ENCODE measurements at places on chromosomes 7 and 10. TPM values are rescaled to one million over a fixed set of nuclear protein-coding genes. Genes with fewer than 3 reads are reported as not detected.

DNA sequence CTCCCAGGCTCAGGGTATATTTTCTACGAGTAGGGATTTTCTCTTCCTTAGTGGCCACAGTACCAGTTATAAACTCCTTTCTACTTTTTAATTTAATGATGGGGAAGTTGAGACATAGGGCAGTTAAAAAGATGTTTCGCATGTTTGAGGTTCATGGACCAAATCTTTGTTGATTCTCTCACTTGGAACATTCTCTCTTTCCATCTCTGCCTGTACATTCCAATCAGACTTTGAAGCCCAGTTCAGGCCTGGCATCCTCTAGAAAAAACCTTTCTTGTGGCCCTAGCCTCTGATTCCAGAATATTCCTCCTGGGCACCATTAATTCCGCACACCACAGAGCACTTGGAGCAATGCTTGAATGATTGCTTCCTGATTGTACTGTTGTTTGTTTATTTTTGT lies 18.5 kb downstream of the SLC13A4 start:
- DNase-seq: no peak

DNA sequence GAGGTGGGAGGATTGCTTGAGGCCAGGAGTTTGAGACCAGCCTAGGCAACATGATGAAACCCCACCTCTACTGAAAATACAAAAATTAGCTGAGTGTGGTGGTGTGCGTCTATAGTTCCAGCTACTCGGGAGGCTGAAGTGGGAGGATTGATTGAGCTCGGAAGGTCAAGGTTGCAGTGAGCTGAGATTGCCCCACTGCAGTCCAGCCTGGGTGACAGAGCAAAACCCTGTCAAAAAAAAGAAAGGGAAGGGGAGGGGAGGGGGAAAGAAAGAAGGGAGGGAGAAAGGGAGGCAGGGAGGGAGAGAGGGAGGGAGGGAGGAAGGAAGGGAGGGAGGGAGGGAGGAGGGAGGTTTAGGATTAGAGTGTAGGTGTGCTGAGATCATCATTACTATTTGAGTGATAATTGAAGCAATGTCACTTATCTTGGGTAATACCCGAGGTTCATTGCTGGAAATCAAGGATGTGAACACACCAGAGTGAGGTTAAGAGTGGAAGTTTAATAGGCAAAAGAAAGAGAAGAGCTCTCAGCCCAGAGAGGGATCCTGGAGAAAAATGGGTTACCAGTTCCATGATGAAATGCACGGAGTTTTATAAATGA lies 27.6 kb downstream of the VCL start:
- no peak for DNase-seq

DNA sequence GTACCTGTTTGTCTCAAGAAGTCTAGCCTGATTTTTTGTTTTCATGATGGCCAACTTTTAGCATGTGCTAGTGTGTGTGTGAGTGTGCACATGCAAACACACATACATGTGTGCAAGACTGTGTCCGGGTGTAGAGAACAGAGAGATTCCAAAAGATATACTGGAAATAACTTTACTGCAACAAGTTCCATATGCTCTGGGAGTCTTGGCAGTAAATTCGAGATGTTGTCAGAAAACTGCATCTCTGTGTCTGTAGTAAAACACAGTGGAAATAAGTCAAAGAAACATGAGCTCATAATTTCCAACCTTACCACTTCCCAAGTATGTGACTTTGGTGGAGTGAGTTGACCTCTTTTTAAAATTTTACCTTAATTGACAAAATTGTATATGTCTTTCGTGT lies 950.8 kb upstream of the C7orf33 start:
- no peak for DNase-seq

PTN gene
- 17.2 TPM for polyA plus RNA-seq

DNA sequence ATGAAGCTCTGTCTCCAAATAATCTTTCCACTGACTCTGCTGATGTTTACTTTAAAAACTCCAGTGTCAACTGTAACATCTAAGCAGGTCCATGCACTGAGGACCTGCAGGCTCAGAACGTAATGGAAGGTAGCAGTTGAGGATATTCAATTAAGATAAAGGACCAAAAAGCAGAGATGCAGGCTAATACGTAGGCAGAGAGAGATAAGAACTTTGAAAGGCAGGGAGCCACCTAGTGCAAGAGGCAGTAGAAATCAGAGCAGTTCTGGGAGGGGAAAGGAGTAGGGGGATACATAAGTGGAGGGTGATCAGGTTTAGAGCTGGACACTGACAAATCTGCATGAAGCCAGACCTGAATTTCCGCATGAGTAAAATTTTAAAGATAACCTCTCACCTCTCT lies 114.5 kb upstream of the POM121L12 start:
- DNase-seq: no peak

DNA sequence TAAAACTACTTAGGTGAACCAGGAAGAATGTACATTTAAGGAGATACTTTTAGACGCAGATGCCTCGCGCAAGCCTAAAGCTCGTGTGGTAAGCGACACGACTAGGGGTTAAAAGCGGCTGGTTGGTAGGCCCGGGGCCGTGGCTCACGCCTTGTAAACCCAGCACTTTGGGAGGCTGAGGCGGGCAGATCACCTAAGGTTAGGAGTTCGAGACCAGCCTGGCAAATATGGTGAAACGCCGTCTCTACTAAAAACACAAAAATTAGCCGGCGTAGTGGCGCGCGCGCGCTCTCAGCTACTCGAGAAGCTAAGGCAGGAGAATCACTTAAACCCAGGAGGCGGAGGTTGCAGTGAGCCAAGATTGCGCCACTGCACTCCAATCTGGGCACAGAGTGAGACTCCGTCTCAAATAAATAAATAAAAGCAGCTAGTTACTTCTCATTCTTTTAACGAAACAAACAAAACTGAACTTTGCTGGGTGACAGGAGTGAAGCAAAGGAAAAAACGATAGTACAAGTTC lies 879 bp downstream of the NUDT5 start:
- peak; percentile 21 for DNase-seq

ASB4 gene
- polyA plus RNA-seq: 0.09 TPM

TSPAN13 gene
- 10.2 TPM for polyA plus RNA-seq

- no peak for DNase-seq
Measured at GRCh38 chr7:111026343-111026742, 64.6 kb upstream of the LRRN3 start.

GRCh38 chr10:64086083-64086767 lies 565.0 kb downstream of the REEP3 start:
- DNase-seq: no peak

- no peak for DNase-seq
Measured at GRCh38 chr7:116212869-116213268, 2.5 kb downstream of the TES start.

- no peak for DNase-seq
Measured at GRCh38 chr10:48555310-48556042, 49.4 kb downstream of the ARHGAP22 start.

DNA sequence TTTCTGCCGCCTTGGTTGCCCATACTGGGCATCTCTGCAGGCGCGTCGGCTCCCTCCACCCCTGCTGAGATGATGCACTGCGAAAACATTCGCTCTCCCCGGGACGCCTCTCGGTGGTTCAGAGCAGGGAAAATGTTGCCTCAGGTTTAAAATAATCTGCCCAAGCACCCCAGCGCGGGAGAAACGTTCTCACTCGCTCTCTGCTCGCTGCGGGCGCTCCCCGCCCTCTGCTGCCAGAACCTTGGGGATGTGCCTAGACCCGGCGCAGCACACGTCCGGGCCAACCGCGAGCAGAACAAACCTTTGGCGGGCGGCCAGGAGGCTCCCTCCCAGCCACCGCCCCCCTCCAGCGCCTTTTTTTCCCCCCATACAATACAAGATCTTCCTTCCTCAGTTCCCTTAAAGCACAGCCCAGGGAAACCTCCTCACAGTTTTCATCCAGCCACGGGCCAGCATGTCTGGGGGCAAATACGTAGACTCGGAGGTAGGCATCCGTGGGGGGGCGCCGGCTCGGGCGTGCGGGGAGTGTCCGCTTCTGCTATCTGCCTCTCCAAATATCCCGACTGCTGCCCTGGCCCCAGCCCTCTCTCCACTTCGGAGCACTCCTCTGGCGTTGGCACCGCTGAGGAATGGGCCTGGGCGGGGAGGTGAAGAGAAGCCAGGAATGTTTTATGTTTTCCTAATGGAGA lies at the start of gene CAV1:
TSS of gene CAV1 (plus strand) at position 428 of the 689 bp plus-strand sequence. CDS start at position 455, 27 bp downstream.
- DNase-seq: peak; percentile 41

NANOS1 gene
- polyA plus RNA-seq: 4.5 TPM

DNA sequence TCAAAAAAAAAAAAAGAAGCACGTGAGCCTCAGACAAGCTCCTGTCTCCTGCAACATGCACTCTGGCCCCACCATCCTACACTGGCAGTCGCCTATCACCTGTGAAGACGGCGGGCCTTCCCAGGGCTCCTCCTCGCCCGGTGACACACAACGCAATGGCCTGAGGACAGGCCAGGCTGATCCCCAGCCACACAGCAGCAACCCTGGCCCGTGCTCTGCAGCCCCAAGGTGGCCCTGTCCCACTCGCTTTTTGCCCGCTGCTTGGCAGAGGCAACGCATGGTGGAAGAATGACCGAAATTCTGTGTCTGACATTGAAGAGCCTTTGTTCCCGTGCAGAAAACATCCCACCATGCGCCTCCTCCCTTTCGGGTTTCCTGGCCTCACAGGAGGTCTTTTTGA lies 8.1 kb downstream of the RADIL start:
- no peak for DNase-seq

ODAD2 gene
- polyA plus RNA-seq: 0.28 TPM

SEMA3C gene
- 3.9 TPM for polyA plus RNA-seq

GRCh38 chr10:110330675-110331074 lies 26.0 kb upstream of the SMNDC1 start:
- DNase-seq: no peak

DNA sequence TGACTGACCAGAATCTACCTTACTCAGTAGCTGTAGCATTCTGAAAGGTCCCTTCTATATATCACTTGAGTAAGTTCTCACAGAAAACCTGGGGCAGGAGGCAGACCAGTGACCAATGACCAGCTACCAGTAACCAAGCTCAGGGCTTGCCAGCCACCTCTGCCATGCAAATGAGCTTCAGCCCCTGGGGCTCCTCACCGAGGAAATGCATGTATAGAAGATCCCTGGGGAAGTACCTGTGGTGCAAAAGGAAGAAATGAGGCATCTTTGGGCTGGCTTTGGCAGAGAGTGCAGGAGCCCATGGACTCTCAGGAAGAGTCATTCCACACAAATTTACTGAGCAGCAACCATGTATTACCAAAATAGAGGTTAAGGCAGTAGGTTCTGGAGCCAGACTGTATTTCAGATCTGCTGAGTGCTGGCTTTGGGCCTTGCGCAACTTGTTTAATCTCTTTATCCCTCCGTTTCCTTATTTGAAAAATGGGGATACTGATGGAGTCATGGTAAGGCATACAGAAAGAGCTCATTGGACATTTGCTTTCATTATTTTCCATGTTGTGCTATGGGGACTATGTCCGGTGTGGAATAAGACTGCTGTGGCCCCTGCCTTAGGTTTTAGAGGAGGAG lies 41.1 kb upstream of the FAM204A start:
- DNase-seq: no peak

GRCh38 chr7:92010215-92010614 lies 69.6 kb downstream of the AKAP9 start:
- no peak for DNase-seq

PPP1R9A gene
- polyA plus RNA-seq: 2.6 TPM

DNA sequence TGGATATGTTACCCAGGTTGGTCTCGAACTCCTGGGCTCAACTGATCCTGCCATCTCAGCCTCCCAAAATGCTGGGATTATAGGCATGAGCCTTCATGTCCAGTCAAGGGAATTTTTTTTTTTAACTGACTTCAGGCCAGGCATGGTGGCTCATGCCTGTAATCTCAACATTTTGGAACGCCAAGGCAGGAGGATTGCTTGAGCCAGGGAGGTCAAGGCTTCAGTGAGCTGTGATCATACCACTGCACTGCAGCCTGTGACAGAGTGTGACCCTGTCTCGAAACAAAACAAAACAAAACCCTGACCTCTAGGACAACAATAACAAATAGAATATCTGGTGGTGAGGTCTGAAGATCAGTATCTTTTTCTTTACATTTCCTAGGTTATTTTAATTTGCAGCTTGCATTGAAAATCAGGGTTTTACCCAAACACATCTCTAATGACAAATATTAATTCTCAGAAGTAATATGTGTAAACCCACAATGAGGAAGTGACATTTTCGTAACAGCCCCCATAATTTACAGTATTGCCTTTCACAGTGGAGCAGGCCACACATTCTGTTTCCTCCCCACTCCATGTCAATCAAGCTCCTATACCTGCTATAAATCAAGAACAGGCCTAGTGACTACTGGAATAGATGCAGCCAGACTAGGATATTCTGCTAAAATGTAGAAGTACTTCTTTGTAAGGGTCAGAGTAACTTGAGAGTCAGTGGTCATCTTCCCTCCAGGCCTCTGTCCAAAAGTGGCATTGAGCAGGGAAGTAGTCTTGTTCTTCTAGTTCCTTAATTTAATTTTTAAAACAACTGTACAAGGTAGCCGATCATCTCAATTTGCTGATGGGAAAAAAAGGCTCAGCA lies 43.3 kb upstream of the ECHDC3 start:
- no peak for DNase-seq

BCL7B gene
- polyA plus RNA-seq: 67.3 TPM

HYAL4 gene
- 0.24 TPM for polyA plus RNA-seq

DNA sequence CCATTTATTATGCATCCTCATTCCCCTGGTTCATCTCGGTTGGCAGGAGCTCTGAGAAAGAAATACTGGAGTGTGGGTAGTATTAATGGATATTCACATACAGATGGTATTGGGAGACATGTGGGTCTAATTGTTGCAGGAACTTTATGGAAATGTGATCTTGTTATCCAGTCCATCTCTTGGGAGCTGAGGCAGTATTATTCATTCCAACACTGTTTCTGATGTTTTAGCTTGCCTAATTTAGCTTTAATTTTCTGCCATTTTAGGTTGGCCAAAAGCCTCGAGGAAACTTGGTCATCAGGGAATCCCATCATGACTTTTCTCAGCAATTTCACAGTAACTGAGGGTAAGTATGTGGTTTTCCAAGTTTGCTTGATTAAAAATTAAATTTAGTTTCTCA lies 125.7 kb downstream of the ABCA13 start:
- no peak for DNase-seq

DNA sequence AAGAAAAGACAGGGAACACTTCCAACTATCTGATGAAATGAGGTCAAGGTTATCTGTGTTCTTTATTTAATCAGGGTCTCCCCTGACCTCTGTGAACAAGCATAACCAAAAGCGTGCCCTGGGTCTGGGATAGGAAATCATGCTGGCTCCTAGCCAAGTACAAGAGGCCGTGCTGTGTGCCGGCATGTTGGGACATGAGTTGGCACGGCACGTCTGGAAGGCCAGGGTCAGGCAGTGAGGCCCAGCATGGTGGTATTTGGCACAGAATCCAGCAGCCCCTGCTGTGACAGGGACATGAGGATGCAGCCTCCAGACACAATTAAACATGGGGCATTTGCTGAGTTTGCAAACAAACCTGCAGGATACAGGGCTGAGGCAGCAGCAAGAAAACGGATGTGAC lies 320.4 kb downstream of the PLXNA4 start:
- DNase-seq: no peak

DNA sequence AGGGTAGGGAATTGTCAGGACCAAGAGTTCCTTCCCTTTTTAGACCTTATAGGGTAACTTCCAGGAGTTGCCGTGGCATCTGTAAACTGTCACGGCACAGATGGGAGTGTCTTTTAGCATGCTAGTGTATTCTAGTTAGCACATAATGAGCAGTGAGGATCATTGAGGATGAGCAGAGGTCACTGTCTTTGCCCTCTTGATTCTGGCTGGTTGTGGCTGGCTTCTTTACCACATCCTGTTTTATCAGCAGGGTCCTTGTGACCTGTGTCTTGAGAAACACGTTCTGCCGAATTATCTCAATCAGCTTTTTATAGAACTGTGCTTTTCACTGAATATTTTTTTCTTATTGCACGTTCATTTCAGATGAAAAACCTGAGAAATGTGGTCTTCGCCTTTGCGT lies 41.5 kb downstream of the MINPP1 start:
- no peak for DNase-seq
